ENCODE measurements at places on chromosomes 6 and 20.

- DNase-seq, result no peak
Observed at GRCh38 chr6:4178737-4179333, 43.5 kb upstream of the ECI2 start.

DNA sequence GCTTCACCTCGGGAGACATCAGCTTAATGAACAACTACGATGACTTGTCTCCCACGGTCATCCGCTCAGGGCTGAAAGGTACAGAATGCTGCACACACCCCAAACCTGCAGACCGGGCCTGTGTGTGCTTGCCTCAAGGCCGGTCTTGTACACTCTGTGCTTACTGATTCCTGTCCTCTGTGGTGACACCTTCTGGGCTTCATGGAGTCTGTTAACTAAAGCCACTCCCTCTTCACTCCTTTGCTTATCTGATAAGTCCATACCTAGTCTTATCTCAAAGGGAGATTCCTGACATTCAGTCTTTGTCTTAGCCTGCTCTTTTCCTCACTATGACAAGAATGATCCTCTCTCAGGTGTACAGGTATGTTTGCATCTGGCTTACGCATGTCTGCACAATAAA is 107.7 kb upstream of the TMEM181 start:
- DNase-seq, result no peak

GRCh38 chr6:84652356-84653026 is 111.9 kb downstream of the TBX18 start:
- DNase-seq, result no peak

- no peak for DNase-seq
Observed at GRCh38 chr6:129500958-129501739, 208.8 kb downstream of the ARHGAP18 start.

Measured in stimulated activated CD4-positive, alpha-beta T cell treated with anti-CD3 and anti-CD28 coated beads, Interleukin-1b, Interleukin-23, amount 100 ng/mL, for 4 hours (primary cell).